ENCODE measurements at places on chromosomes 6 and 20.

DNA sequence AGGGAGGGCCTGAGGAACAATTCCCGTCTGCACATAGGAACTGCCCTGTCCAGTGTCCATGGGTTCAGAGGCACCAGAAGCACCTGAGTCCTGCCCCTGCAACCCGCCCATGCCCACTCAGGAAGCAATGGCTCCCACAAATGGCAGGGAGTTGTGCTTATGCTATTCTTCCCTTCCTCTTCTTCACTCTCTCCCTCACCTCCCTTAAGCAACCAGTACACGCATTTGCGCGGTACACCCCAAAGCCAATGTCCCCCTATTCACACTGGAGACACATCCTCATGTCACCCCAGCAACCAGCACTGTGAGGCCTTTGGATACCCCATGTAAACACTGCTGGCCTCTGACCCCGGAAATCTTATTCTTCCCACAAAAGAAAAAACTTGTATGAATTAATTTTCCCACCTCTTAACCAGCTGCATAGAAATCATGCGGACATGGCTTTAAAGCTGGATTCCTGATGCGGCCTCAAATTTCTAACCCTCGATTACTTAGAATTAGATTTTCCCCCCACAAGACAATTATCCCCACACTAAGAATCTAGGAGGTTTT, 30.9 kb downstream of the FYN start:
- no peak for DNase-seq

- DNase-seq: no peak
Measured at GRCh38 chr20:37379967-37380828, 34.3 kb downstream of the SRC start.

DNA sequence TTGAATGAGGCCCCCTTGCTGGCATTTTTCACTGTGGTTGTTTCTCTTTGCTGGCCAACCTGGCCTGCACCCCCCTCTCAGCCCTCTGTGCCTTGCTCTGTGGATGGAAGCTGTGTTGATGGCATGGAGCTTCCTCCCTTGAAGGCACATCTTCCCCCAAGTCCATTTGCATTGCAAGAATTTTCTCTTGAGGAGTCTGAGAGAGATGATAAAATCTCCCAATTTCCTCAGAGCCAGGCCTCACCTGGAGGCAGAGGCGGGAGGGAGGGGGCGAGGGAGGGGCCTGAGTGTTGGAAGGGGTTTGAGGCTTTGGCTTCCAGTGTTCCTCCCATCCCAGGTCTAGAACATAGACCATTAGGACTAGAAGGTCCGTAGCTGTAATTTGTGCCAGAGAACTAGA, 175.1 kb downstream of the SCP2D1 start:
- peak; percentile 40 for DNase-seq

DNA sequence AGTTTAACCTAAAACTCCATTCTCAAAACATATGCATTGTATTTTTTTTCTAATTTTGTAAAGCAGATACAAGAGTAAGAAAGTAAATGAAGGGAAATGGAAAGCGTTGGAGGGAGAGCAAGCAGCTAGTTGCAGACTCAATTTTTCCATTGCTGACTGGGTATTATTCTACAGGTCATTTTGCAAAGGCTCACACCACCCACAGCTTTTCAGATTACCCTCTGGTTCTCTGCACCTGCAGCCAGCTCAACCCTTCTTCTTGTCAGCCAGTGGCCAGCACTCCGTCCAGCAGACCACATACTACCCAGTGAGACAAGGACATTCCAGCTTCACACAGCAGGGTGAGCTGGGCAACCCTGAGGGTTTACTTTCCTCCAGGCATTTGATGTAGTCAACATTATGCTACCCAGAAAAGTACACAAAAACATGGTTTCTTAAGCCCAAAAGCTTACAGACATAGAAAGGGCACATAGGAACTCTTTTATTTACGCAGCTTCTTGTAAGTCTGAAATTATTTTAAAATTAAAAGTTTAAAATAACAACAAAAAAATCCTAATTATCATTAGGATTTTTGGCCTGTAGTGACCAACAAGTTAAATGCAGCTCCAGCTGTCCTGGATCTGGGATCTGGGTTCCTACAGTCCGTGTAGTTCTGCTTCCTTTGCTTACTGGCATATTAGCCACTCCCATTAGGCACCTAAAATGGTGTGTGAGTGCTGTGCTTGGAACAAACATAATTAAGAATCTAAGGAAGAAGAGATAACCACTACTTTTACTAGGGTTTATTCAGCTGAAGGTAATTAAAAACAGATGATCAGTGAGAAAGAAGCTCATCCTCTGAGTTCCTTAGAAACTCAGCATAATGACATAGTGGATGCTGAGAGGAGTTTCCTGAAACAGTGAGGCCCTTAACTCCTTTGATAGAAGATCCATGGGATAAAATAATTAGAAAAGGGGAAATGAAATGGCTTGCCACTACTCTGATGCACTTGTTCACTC, 185.3 kb downstream of the PKHD1 start:
- no peak for DNase-seq

DNA sequence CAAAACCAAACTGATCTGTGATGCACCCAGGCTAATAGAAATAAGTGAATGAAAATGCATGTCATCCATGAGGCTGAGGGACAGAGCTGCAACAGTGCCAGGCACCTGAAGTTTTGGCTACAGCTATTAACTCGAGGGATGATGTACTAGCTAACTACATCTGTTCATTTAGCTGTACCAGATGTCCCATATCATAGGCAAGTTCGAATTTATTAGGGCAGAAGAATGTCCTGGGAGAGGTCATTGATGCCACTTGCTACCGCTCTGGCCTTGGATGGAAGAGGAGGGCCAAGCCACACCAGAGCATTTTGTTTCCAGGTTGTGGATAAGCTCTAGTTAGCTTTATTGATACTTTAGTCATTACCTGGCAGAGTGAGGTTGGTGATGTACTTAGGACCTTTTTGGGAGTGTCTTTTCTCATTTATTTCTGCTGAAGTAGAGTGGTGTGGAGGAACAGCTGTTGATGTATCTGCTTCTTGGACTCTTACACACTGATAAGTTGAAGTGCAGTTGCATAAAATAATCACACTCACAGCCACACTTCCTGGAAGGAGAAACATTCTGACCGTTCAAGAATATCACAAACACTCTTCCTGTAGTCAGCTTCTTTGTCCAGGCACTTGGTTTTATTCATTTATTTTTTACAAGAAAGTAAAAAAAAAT, 8.2 kb downstream of the ZFAND3 start:
- DNase-seq: no peak

DNA sequence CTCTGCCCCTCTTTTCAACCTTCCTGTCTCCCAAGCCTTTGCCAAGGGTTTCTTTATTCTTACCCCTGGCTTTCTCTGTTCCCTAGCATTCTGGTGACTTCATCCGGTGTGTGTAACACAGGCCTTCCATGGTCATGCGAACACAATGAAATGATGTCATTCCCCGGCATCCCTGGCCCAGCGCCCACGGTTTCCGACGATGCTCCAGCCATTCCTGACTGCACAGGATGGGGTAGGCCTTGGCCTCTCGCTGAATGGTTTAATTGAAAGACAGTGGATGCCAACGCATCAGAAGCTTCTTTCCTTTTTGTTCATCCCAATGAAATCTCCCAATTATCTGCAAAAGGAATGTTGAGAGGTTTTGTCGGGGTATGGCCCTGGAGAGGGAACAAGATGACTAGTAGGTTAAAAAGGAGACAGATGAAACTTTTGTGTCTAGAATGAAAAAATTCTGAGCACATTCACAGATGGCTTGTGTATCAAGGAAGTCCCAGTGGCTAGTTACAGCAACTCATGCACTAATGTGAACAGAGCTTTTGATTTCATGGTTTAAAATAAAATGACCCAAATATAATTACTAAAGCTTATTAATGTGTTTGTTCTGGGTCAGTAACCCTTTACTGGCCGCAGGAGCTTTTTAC, 655.0 kb downstream of the QKI start:
- DNase-seq: no peak

DNA sequence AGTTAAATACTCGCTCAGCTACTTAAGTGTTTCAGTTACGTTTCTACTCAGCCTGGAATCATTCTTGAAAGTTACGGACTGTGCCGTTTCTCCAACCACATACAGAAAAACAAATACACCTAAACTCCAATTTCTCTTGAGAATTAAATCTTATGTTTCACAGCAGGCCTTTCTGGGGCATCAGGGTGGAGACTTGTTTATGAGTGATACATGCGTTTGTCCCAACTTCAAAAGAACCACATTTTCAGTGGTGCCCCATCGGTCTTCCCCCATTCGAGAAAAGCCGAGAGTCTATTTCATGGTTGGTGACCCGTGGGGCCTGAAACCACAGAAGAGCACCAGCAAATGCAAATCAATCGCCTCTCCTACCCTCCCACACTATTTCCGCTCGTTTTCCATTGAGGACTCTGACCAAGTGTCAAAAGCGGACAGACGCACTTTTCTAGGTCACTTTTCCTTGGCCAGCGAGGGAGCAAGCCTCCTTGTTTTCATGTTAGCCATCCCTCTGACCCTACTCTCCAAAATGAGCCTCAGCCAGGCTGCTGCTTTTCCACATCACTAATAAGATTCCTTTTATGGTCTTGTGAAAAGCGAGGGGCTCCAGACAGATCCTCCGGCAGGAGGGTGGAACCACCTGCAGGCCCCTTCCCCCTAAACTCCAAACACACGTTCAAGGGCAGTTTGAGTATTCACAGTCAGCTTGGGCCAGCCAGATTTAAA, 3.1 kb downstream of the JAG1 start:
- no peak for DNase-seq

- DNase-seq: no peak
Measured at GRCh38 chr6:145904868-145905267, 59.3 kb downstream of the SHPRH start.

DNA sequence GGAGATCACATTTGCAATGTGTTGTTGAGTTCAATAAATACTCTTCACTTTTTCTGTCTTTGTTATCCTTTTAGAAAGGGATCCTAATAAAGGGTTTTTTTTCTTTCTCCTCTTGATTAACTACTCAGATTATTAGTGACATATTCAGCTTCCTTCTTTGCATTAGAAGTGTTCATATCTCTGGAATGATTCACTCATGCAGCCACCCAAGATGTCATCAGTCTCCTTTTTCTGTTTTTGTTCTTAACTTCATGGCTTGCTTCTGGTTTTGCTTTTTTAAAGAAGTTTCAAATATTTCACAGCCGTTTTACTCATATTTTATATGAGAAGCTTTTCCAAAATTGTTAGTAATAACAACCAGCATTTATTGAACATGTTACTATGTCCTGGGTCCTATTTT, 187.6 kb downstream of the TMEM242 start:
- DNase-seq: no peak

GRCh38 chr6:155327326-155328073, 13.2 kb upstream of the TFB1M start:
- DNase-seq: peak; percentile 70

DNA sequence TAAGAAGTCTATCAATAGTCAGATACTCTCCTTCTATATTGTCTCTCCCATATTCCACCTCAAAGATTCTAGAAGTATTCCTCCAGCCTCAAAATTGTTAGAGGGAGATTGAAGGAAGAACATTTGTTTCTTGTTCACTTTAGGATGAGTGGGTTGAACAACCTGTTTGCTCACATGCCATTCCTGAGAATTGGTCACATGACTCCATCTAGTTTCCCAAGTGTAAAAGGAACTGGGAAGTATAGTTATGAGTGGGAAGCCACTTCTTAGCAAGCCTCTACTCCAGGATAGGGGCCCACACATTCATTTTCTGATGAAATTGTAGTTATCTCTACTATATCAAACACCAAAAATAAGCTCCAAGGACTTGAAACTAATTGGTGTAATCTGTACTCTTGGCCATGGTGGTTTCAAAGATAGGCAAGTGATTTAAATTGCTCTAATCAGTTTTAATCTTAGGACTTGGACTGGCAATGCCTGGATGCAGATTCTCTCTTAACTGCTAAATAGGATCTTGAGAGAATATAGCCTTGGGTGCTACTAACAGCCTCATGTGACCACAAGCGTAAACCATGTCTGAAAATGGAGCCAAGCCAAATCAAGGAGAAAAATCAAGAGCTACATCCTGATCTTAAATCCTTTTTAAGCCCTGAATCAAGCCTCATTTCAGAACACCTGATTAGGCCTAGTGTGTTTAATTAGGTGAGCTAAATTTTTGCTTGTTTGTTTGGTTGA, 758.7 kb upstream of the MAN1A1 start:
- DNase-seq: no peak

DNA sequence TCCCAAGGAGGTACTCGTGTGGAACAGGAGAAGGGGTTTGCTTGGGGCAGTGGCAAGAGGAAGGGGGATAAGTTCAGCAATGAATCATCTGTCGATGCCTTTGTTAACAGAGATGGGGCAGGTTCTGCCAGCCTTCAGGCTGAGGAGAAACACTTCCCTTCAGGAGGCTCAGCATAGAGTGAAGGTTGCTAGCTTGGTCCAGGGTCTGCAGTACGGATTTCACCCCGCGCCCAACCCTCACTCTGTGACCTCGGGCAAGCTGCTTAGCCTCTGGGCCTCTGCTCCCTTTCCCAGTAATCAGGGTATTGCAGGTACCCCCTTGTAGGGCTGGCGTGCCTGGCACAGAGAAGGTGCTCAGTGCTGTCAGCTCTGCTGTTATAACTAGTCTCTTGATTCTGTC, 7.5 kb downstream of the CAPN11 start:
- DNase-seq: no peak

GRCh38 chr20:21396599-21397340, 556 bp downstream of the NKX2-4 start:
- no peak for DNase-seq

DNA sequence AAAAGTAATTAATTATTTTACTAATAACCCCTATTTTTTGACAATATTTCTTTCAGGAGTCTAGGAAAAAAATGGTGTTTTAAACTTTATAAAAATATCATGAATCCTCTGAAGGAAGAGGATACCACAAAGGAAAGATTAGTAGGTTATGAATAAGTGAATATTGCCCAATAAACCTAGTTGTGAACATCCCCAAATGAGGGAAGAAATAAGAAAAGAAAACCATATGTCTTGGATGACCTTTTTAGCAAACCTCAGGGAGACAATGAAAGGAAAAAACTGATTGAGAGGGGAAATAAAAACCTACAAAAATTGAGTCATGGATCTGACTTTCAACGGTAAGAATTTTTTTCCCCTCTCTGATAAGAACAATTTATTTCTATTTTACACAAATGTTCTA, 34.4 kb downstream of the TENT5A start:
- DNase-seq: no peak

Measured in right atrium auricular region (tissue), 2 donors.